HFF-Myc (cell line): ENCODE measurements at places on chromosomes 13 and 19.

DNA sequence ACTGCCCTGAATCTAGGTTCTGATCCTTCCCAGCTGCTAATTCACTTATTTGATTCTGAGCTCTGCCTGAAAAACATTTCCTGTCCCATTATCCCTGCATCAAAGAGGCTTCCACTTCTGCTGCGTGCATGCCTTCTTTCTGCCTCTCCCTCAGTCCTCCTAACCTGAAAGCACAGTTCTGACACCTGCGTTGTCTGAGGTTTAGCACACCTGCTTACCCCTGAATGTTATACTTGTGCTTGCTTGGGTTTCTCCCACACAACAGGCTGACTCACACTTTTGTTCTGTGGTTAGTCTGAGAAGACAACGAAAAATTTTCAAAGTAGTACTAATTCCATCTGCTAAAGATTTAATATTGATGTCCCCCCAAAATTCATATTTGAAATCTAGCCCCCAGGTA is 3.1 kb upstream of the SOHLH2 start:
- DNase-seq: no peak

- no peak for DNase-seq
These were observed 145.2 kb downstream of the KCTD12 start for GRCh38 chr13:76741046-76741445.

GRCh38 chr19:54530866-54531265 is 28.2 kb downstream of the LAIR2 start:
- DNase-seq: no peak

GRCh38 chr19:41442473-41443355 is at the start of gene ERICH4:
Gene ERICH4 (plus strand): TSS chr19:41443156. CDS start chr19:41443170, 14 bp downstream.
- no peak for DNase-seq

- DNase-seq: no peak
These were observed 9.4 kb upstream of the DCUN1D2 start for GRCh38 chr13:113499936-113500335.

- no peak for DNase-seq
These were observed 88.1 kb downstream of the STOML3 start for GRCh38 chr13:38902551-38902950.

DNA sequence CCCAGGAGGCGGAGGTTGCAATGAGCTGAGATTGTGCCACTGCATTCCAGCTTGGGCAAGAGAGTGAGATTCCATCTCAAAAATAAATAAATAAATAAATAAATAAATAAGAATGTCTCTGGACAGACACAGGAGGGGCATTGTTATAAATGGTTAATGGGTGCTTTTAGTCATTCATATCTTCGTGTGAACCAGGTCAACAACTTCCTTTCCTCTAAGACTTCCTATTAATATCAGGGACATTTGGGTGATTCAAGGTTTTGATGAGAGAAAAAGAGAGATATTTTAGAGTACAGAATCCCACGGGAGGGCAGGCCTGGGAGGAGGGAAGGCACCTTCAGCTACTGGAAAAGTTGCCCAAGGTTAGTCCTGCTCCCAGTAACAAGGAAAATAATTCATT is 23.9 kb downstream of the DHRS12 start:
- no peak for DNase-seq

GRCh38 chr19:46954502-46954992 is 65.1 kb upstream of the NPAS1 start:
- no peak for DNase-seq

GRCh38 chr13:33509642-33510229 is 224.2 kb upstream of the STARD13 start:
- no peak for DNase-seq

GRCh38 chr13:26019251-26019650 is 32.6 kb downstream of the SHISA2 start:
- DNase-seq: no peak
